Hematopoietic multipotent progenitor cell (in vitro differentiated cells): ENCODE measurements at places on chromosomes 16 and 17.

DNA sequence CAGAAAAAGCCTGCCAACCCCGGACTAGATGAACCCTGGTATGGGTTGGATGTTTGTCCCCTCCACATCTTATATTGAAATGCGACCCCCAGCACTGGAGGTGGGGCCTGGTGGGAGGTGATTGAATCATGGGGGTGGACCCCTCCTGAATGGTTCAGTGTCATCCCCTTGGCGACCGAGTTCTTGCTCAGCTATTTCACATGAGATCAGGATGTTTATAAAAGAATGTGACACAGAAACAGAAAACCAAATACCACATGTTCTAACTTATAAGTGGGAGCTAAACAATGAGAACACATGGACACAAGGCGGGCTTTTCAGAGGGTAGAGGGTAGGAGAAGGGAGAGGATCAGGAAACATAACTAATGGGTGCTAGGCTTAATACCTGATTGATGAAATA lies 576.0 kb upstream of the HSBP1 start:
- no peak for DNase-seq

DNA sequence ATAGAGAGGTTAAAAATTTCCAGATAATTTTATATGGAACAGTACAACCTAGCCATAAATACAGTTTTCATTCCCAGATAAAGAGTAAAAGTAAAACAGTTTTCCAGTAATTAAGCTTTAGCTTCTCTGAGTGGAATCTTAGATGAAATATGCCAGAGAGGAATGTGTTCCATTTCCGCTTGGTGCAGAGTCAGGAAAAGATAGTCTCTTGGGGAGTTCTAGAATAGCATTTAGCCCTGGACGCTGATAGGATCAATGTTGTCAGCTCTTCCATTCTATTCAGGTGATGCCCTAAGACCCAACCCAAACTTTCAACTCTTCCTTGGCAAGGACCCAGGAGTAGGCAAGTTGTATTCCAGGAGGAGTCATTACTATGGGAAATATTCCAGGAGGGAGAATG lies 30.9 kb upstream of the ABCA3 start:
- DNase-seq: no peak

GRCh38 chr17:78184351-78184750 lies 2.5 kb downstream of the TK1 start:
- no peak for DNase-seq

DNA sequence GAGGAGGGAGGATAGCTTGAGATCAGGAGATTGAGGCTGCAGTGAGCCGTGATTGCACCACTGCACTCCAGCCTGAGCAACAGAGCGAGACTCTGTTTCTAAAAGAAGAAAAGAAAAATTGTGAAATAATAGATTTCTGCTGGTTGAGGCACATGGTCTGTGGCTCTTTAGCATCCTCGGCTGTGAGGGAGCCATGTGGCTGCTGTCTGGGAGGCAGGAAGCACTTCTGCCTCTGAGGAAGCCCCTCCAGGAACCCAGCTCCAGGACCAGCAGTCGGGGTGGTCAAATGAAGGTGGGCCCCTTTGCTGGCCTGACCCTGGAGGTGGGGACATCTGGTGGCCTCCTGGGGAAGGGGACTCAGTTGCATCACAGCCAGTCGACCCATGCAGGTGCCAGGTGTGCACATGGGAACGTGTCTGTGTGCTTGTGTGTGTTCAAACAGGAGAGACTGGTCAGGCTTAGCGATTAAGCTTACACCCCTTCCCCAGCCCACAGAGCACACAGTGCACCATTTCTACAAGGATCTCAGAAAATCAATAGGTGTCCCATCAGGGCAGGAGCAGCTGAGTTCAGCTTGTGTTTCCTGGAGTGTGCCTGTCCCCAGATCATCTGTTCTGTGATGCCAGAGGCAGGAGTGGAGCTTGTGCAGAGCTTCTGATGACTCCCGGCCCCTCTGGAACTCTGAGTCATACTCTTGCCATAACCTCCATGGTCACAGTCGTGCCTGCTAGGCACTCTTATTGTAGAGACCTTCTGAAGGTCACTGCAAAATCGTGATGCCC lies 24.3 kb upstream of the MGAT5B start:
- DNase-seq: no peak

DNA sequence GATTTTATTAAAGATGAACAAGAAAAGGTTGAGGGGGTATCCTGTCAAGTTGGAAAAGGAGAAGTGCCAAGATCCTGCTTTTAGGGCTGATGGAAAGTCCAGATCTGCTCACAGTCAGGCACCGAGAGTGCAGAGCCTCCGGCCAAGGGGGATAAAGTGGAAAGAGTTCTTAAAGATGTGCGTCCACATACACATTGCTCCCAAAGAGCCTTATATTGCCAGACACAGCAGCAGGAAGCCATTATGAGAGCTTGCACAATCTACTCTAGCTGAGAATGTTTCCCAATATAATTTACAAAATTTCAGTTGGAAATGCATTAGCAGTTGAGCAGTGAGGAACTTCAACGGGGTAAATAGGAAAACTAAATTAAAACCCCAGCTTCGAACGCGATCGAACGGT lies 95.6 kb downstream of the SALL1 start:
- DNase-seq: no peak

DNA sequence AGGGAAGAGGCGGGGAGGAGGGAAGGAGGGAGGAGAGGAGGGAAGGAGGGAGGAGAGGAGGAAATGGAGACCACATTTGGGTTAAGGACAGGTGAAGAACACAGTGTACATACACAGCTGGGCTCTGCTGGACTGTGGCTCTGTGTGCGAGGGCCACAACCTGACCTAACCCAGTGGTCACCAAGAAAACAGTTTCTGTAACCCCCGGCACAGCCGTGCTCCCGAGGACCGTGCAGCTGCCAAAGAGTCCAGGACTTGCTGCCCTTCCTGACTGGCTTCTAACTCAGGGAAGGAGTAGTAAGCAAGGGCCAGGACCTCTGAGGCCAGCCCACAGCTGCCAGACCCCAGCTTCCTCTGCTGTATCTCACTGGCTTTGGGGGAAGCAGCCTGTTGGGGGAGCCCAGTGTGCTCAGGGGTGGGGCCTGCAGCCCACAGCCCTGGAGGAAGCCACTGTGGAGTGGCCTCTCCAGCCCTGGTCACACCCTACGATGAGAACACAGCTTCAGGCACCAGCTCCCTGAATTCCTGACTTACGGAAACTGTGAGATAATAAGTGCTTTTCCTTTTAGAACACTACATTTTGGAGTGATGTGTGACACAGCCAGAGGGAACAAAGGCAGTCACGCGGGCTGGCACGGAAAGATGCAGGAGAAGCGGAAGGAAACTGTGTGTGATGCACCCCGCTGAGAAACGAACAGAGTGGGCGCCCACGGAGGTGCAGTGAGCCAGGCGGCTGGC lies 32.3 kb downstream of the SLC7A5 start:
- DNase-seq: no peak

DNA sequence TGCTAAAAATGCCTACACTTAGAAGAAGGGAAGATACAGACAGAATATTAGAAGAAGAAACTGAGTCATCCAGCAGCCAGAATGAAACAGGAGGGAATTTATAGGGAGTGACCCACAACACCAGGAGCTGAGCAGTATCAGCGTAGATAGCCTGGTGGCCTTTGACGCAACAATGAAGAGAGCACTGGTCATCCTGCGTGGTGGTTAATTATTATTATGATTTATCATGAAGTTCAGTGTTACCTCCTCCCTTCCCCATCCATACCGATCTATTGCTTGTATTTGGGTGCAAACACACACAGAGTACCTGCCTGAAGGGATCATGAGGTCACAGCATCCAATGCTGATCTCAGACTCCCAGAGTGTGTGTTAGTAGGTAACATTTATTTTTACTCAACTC lies 38.5 kb downstream of the ERCC4 start:
- DNase-seq: no peak

- DNase-seq: no peak
These were observed 115.9 kb downstream of the SEC14L1 start for GRCh38 chr17:77256710-77257109.

DNA sequence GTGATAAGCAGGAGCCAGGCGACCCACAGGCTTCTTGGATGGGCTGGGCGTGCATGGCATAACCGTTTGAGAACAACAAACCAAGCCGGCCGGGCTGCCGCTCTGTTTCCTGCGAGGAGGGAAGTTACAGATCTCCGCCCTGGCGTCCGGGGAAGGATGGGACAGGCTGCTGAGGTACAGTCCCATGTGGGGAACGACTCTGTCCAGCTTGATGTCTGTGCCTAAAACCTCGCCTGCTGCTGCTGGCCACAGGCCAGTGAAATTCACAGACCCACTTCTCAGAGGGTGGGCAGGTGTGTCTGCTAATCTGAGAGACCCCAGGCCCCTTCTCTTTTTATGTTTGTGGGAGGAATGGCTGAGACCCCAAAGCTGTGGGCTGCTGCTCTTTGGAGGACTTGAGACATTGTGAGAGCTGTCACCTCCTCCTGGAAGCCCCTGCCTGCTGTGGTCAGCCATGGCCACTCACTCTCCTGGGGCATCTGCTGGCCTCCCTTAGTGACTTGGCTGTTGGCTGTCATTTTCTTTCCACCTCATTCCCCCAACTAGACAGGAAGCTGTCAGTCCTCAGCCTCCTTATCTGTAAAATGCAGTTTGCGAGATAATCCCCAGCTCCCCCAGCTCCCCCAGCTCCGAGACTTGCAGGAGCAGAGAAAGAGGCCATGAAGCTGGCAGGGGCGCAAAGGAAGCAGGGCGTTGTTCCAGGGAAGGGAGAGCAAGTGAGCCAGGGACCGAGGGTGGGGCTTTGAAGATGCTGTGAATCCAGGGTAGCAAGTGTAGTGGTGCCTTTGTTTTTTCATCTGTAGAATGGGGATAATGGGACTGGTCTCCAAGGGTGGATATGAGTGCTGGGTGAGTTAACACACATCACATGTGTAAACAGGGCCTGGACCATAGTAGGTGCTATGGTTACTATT lies 51.0 kb downstream of the CMIP start:
- DNase-seq: peak; percentile 46

DNA sequence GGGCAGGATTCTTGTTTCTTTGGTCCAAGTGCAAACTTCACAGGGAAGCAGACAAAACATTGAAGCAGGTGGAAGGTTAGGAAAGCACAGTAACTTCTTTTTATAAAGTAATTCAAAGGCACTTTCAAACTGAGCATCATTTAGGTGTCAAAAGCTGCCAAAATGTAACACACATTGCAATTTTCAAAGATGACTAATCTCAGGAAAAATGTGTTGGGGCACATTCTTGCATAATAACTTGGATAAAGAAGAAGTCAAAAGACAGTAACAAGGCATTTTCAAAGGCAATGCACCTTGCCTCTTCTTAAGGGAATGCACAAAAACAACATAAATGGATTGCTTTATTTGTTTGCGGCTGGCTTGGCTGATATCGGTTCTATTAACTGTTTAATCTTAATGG lies 3.6 kb downstream of the KCNJ2 start:
- DNase-seq: no peak

- DNase-seq: peak; percentile 72
These were observed 13.9 kb downstream of the HAGH start for GRCh38 chr16:1812732-1813163.

DNA sequence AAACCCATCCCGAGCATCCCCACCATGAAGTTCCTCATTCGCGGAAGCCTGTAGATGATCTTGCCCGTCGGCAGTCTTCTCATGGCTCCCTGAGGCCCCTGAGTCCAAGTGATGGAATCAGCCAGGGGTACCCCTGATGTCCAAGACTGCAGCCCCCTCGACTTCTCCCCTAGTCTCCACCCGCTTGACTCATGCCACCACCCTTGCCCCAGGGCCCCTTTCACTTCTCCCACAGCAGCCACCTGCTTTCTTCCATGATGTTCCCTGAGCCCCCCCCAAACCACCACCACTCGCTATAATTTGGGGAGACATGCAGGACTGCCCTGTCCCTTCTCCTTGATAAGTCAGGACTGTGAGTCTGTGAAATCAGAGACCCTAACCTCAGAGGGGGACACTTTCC lies 11.4 kb downstream of the BEAN1 start:
- no peak for DNase-seq

- no peak for DNase-seq
These were observed 23.4 kb downstream of the SMIM36 start for GRCh38 chr17:55487695-55488432.

- DNase-seq: no peak
These were observed 33.1 kb downstream of the DNAH3 start for GRCh38 chr16:21117567-21117966.

- peak; percentile 43 for DNase-seq
These were observed 7.5 kb upstream of the EDC4 start for GRCh38 chr16:67865318-67865717.

GRCh38 chr17:35765756-35766488 lies 5.2 kb downstream of the C17orf50 start:
- no peak for DNase-seq

DNA sequence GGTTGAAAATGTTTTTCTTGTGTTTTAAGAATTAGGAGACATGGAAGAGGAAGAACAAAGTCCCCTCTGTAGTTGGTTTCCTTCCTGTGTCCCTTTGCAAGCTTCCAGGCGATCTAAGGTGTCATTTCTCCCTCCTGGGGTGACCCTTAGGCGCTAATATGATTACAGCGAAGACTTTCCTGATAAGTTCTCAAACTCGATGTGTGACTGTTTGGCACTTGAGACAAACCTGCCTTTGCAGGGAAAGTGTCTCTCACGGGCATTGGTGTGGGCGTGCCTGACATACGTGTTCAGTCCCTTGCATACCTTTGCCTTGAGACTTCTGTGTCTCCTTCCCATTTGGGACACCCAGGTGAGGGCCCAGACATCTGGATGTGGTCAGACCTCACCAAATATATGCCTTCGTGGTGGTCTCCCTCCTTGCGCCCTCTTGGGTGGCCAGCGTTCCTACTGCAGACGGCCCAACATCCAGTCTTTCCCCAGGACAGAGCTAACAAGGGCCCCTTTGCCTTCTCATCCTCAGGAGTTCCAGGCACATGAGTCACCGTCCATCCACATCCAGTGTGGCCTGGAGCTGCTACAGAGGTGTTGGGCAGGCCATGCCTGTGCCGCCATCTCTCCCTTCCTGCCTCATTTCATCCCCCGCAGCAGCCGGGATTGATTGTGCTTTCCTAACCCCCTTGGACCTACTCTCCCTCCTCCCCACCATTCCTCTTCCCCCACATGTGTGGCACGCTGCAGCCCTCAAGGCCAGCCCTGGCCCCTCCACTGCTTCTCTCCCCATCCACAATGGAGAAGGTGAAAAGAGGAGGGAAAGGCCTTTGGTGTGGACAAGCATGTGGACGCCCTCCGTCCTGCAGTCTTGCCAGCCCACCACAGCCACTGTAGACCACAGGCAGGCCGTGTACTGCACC lies 3.1 kb upstream of the JPT2 start:
- no peak for DNase-seq

GRCh38 chr17:73292031-73292531 lies 19.7 kb downstream of the CDC42EP4 start:
- no peak for DNase-seq

GRCh38 chr17:29190039-29190438 lies 9.8 kb upstream of the MYO18A start:
- DNase-seq: no peak

- DNase-seq: no peak
These were observed 33.9 kb downstream of the MAP2K3 start for GRCh38 chr17:21318439-21318838.

- DNase-seq: peak; percentile 78
These were observed 60.4 kb downstream of the SLFN11 start for GRCh38 chr17:35312790-35313711.
